ENCODE measurements at places on chromosomes 1 and 21.
A peak's percentile ranks its signal among the peaks of the same experiment; 100 is the strongest.

GRCh38 chr1:112548547-112548946 is 39.8 kb downstream of the WNT2B start:
- no peaks in the 10 kb centered on the region for H3K36me3 ChIP-seq
- no peak overlapping the region for H3K4me3 ChIP-seq
- H3K27ac ChIP-seq: peak overlapping the region; percentile 74
- H3K4me1 ChIP-seq: no peaks in the 10 kb centered on the region

- no peaks in the 10 kb centered on the region for H3K4me1 ChIP-seq
- no peak overlapping the region for H3K4me3 ChIP-seq
- no peaks in the 10 kb centered on the region for H3K36me3 ChIP-seq
- no peaks in the 10 kb centered on the region for H3K27me3 ChIP-seq
These were observed 39.3 kb downstream of the HLCS start for GRCh38 chr21:36926989-36927718.

GRCh38 chr1:89633248-89633799 is 404 bp downstream of the LRRC8C start:
- peak overlapping the region; percentile 64 for H3K4me3 ChIP-seq
- H3K27me3 ChIP-seq: no peaks in the 10 kb centered on the region
- no peaks in the 10 kb centered on the region for H3K4me1 ChIP-seq

DNA sequence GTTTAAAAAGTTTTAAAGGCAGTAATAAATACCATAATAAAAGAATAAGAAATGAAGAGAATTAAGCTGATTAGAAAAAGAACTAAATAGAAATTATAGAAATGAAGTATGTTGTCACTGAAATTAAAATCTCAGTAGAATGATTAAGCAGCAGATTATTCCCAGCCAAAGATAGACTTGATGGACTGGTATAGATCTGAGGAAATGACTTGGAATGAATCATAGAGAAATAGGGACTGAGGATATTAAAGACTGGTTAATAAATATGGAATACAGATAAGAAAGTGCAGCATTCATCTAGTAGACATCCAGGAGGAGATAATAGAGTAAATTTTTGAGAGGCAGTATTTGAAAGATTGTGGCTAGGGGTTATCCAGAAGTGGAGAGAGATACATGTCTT is 28.7 kb downstream of the MARK1 start:
- no peak overlapping the region for H3K27ac ChIP-seq
- no peak for DNase-seq

- H3K4me3 ChIP-seq: no peak overlapping the region
- no peaks in the 10 kb centered on the region for H3K36me3 ChIP-seq
- H3K4me1 ChIP-seq: no peaks in the 10 kb centered on the region
- no peaks in the 10 kb centered on the region for H3K27me3 ChIP-seq
- H3K27ac ChIP-seq: no peak overlapping the region
These were observed 97.7 kb upstream of the GREM2 start for GRCh38 chr1:240709676-240710075.

DNA sequence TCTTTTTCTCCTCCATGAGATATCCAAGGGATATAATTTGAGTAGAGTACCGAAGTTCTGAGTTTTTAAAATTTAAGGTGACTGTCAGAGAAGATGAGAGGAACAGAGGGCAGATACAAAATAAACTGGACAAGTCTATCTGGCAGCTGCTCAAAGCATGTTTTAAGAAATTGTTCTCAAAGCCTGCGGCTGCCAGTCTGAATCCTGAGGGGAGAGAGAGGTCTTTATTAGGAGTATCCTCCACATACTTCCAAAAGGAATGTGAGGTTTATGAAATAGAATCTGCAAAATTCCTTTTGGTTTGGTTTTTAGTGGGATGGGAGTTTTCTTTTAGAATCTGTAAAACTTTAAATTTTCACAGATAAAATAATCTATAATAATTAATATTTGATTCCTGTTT is 41.3 kb downstream of the TTC13 start:
- H3K4me3 ChIP-seq: no peak overlapping the region
- no peak for DNase-seq
- H3K4me1 ChIP-seq: no peaks in the 10 kb centered on the region
- no peak overlapping the region for H3K27ac ChIP-seq
- H3K36me3 ChIP-seq: no peaks in the 10 kb centered on the region

- H3K36me3 ChIP-seq: no peaks in the 10 kb centered on the region
- DNase-seq: peak; percentile 34
- peak overlapping the region; percentile 100 for H3K27ac ChIP-seq
- no peaks in the 10 kb centered on the region for H3K4me1 ChIP-seq
These were observed 10.4 kb upstream of the BOLA1 start for GRCh38 chr1:149888999-149889289.

DNA sequence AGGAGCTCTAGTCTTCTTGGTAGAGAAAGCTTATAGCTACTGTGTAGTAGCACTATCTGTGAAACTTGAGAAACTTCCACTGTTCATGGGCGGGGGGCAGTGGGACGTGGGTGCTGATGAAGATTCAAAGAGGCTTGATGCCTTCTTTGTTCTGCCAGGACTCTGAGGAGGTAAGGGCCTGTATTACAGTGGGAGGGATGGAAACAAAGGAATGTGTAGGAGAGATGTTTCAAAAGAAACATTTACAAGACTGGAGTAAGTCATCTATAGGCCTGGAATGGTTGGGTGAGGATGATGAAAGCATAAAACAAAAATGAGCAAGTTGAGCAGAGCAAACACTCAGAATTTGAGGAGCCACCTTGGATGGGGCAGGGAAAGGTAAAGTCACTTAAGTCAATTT is 89.4 kb downstream of the C1orf21 start:
- H3K4me3 ChIP-seq: no peak overlapping the region
- no peaks in the 10 kb centered on the region for H3K36me3 ChIP-seq
- H3K27ac ChIP-seq: no peak overlapping the region

DNA sequence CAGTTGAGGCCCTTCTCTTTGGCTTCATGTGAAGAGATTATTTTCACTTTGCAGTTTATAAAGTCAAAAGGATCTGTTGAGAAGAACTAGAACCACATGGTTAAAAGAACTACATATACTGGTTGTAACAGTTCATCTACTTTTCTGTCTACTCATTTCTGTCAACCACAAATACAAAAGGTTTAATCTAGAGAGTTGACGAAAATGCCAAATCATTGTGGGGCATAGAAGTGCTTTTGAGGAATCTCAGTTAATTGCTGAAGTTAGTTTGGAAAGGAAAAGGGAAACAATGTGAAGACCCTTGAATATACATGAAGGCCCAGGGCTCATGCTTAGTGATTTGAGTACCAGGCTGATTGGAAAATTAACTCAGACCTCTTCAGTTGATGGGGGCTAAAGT is 415.7 kb upstream of the ZP4 start:
- H3K27me3 ChIP-seq: no peaks in the 10 kb centered on the region
- no peak overlapping the region for H3K27ac ChIP-seq
- H3K36me3 ChIP-seq: no peaks in the 10 kb centered on the region
- no peak overlapping the region for H3K4me3 ChIP-seq
- no peak for DNase-seq

DNA sequence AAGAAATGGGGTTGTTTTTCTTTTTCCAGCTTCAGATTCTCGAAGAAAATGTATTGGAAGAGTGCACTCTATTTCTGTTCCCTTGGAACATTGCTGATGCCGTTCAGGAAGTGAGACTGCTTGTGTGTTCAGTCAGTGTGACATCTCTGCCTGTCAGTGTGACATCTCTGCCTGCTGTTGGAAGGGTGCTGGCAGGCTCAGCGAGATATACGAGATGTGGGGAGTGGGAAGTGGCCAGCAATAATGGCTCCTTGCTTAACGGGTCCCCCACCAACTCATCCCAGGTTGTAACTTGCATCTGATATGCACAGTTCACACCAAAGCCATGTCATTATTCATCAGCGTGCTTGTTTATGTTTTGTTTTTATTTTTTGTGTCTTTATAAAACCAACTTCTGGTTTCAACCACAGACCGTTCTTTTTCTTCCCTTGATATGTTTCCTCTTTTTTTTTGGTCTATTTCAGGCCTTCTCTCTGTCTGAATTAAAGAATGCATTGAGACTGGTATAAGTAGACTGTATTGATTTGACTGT is 145.4 kb downstream of the GALNT2 start:
- no peak overlapping the region for H3K27ac ChIP-seq
- no peak for DNase-seq
- H3K36me3 ChIP-seq: no peaks in the 10 kb centered on the region
- no peak overlapping the region for H3K4me3 ChIP-seq
- H3K4me1 ChIP-seq: peaks cover 13% of the 10 kb centered on the region

DNA sequence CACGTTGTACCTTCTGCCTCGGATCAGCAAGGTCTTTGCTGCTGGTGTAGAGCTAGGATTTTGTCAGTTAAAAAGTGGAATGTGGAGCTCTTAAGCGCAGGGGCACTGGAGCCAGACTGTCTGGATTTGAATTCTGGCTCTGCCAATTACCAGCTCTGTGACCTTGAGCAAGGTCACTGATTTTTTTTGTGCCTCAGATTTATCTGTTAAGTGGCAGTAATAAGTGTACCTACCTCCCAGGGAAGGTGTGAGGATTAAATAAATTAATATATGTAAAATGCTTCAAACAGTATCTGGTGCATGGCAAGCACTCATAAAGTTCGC is 40.3 kb downstream of the UBE2U start:
- H3K4me1 ChIP-seq: no peaks in the 10 kb centered on the region
- no peaks in the 10 kb centered on the region for H3K36me3 ChIP-seq
- H3K27ac ChIP-seq: no peak overlapping the region
- no peak overlapping the region for H3K4me3 ChIP-seq
- DNase-seq: no peak

GRCh38 chr1:39905172-39905571 is 3.5 kb upstream of the MYCL start:
- peaks cover 4% of the 10 kb centered on the region for H3K4me1 ChIP-seq
- H3K36me3 ChIP-seq: no peaks in the 10 kb centered on the region
- no peaks in the 10 kb centered on the region for H3K27me3 ChIP-seq
- H3K4me3 ChIP-seq: no peak overlapping the region
- no peak overlapping the region for H3K27ac ChIP-seq

GRCh38 chr1:77170687-77171086 is 48.5 kb downstream of the PIGK start:
- H3K4me1 ChIP-seq: no peaks in the 10 kb centered on the region
- H3K27me3 ChIP-seq: no peaks in the 10 kb centered on the region
- H3K27ac ChIP-seq: no peak overlapping the region
- DNase-seq: no peak

GRCh38 chr1:94544706-94545490 is 3.3 kb upstream of the F3 start:
- peak overlapping the region; percentile 3 for H3K27ac ChIP-seq
- no peak overlapping the region for H3K4me3 ChIP-seq
- no peak for DNase-seq
- no peaks in the 10 kb centered on the region for H3K27me3 ChIP-seq

- no peaks in the 10 kb centered on the region for H3K36me3 ChIP-seq
- H3K27ac ChIP-seq: no peak overlapping the region
- DNase-seq: no peak
These were observed 87.9 kb downstream of the ZZZ3 start for GRCh38 chr1:77594366-77595112.

- H3K4me3 ChIP-seq: no peak overlapping the region
- no peaks in the 10 kb centered on the region for H3K27me3 ChIP-seq
- H3K36me3 ChIP-seq: no peaks in the 10 kb centered on the region
- no peak overlapping the region for H3K27ac ChIP-seq
- DNase-seq: no peak
These were observed 1899.9 kb downstream of the NCAM2 start for GRCh38 chr21:22898051-22898665.

- H3K4me1 ChIP-seq: peaks cover 8% of the 10 kb centered on the region
- H3K36me3 ChIP-seq: no peaks in the 10 kb centered on the region
- H3K27ac ChIP-seq: peak overlapping the region; percentile 55
These were observed 12.6 kb downstream of the TRIM46 start for GRCh38 chr1:155186067-155186793.

DNA sequence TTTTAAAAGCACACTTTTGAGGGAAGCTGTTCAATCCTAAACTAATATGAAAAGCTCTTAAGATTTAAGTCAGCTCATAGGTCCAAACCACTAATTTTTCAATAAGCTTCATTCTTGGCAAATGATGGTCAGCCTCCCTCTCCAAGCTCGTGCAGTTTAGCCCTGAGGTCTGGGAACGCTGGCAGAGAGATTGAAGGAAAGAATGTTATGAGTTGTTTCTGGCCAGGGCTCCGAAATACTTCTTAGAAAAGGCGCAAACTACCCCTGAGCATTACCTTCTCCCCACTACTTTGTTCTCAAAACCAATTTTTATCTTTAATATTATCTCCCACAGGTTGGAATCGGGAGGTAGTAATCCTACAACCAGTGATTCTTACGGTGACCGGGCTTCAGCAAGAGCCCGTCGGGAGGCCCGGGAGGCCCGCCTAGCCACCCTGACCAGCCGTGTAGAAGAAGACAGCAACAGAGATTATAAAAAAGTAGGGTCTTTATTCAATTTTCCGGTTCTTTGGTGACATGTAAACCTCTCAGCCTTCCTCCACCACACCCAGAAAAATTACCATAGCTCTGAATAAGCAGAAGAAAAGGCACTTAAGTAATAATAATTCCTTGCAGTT is 147.7 kb downstream of the SYT2 start:
- H3K4me1 ChIP-seq: no peaks in the 10 kb centered on the region
- no peaks in the 10 kb centered on the region for H3K36me3 ChIP-seq
- DNase-seq: no peak
- H3K27ac ChIP-seq: no peak overlapping the region
- no peaks in the 10 kb centered on the region for H3K27me3 ChIP-seq
- no peak overlapping the region for H3K4me3 ChIP-seq

- no peak for DNase-seq
- H3K27me3 ChIP-seq: no peaks in the 10 kb centered on the region
- H3K4me3 ChIP-seq: no peak overlapping the region
- no peak overlapping the region for H3K27ac ChIP-seq
- H3K4me1 ChIP-seq: no peaks in the 10 kb centered on the region
- H3K36me3 ChIP-seq: no peaks in the 10 kb centered on the region
These were observed 12.2 kb upstream of the FASLG start for GRCh38 chr1:172646653-172647052.

DNA sequence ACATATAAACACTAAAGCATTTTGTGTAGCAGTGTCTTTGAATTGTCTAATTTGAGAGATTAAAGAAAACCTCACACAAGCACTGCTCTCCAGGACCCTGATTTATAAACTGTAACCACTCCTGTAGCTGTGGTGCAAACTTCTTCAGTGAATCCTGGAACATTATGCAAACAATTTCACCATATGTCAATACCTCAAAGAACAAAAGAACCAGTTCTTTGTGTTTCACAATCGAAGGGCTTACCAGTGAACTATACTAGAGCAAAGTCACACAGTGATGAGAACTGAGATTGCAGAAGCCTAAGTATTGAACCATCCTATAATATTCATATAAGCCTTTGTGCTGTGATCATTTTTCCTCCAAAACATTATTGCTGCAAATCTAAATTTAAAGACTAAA is 21.5 kb downstream of the DPH5 start:
- H3K4me1 ChIP-seq: no peaks in the 10 kb centered on the region
- no peaks in the 10 kb centered on the region for H3K36me3 ChIP-seq
- no peaks in the 10 kb centered on the region for H3K27me3 ChIP-seq
- H3K27ac ChIP-seq: no peak overlapping the region
- H3K4me3 ChIP-seq: no peak overlapping the region

DNA sequence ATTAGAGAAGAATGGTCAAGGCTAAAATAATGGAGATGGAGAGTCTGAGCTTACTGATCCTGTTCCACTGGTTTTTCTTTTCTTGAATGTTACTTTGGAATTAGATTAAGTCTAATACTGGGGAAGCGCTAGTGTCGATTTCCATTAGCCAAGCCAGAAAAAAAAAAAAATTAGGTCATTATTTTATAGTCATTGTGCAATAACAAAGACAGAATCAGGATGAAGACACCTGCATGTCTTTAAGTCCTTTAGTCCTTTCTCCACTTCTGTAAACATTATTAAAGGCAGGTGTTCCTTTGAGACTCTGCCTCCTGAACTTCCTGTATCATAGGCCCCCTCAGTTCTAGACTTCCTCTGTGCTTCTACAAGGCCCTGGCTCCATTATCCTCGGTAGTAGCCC is 42.8 kb downstream of the MYSM1 start:
- H3K4me1 ChIP-seq: no peaks in the 10 kb centered on the region
- no peak for DNase-seq
- no peak overlapping the region for H3K4me3 ChIP-seq
- no peak overlapping the region for H3K27ac ChIP-seq
- no peaks in the 10 kb centered on the region for H3K36me3 ChIP-seq

Data from colonic mucosa (tissue), 4 donors.